AML-193 (cell line): ENCODE measurements at places on chromosomes 7 and 10.

DNA sequence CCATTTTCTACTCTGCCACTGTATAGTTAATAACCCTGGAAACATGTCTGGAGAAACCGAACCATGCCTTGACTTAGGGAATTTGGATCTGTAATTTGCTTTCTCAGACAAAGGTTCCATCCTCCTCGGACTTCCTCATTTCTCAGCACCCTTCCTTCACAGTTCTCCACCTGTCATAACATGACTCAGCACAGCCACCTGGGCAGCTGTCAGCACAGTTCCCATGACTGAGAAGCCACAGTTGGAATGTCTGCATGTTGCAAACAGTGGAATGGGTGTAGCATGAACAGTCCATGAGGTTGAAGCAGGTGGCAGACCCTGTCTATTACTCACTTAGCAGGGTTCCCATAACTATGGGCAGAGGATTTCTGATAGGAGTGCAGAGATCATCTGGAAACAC is 634 bp upstream of the OR9A4 start:
- DNase-seq = no peak

DNA sequence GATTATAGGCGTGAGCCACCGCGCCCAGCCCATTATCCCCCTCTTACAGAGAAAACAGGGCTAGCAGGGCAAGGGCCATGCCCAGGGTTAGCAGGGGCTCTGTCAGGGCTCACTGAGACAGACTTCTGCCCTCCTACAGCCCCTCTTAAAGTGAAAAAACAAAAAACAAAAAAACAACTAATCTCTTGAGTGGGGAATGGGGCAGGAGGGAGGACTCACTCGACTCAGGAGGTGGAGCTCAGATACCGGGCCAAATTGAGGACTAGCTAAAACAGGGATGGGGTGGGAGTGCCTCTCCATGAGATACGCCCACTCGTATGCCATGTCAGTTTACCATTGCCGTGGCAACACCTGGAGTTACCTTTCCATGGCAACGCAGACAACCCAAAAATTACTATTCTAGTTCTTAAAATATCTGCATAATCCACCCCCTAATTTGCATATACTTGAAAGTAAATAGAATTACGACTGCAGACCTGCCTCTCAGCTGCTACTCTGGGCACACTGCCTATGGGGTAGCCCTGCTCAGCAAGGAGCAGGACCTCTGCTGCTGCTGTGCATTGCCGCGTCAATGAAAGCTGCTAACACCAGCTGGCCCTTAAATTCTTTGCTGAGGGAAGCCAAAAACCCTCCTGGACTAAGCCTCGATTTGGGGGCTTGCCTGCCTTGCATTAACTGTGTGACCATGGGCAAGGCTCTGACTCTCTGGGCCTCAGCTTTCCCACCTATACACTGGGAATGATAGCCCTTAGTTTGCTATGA is 13.4 kb downstream of the SSC4D start:
- DNase-seq = no peak

DNA sequence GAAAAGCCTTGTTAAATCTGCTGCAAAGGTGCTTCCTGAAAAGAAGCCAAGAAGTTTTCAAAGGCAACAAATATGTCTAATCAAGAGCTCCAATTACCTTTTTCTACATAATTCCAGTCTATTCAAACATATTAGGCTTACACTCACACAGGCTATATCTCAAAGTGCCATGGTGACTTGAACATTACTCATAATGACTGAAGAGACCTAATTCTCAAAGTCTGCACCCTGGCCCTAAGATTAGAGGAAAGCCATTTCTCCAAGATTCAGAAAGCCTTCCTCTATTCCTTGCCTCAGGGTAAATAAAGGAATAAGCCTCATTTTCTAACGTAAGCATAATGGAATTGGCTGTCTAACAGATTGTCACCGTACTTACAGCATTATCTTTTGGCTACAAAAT is 78.3 kb upstream of the THSD7A start:
- DNase-seq = no peak

- no peak for DNase-seq
These were observed 80.8 kb downstream of the PPP1R17 start for GRCh38 chr7:31767686-31768358.

DNA sequence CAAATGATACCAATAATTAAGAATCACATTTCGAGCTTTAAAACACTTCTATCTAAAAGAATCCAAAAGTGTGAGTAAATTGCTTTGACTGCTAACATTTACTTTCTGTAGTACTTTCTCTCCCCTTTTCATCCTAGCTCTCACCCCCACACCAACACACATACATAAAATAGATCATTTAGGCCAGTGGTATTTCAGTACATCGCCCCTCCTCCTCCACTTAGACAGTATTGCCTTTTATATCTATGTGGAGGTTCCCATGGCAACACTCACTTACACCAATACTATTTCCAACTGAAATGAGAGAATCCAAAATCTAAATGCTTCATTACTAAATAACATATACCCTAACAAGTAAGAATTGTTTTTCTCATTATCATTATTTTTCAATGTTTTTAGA is 58.9 kb downstream of the HIBADH start:
- no peak for DNase-seq

DNA sequence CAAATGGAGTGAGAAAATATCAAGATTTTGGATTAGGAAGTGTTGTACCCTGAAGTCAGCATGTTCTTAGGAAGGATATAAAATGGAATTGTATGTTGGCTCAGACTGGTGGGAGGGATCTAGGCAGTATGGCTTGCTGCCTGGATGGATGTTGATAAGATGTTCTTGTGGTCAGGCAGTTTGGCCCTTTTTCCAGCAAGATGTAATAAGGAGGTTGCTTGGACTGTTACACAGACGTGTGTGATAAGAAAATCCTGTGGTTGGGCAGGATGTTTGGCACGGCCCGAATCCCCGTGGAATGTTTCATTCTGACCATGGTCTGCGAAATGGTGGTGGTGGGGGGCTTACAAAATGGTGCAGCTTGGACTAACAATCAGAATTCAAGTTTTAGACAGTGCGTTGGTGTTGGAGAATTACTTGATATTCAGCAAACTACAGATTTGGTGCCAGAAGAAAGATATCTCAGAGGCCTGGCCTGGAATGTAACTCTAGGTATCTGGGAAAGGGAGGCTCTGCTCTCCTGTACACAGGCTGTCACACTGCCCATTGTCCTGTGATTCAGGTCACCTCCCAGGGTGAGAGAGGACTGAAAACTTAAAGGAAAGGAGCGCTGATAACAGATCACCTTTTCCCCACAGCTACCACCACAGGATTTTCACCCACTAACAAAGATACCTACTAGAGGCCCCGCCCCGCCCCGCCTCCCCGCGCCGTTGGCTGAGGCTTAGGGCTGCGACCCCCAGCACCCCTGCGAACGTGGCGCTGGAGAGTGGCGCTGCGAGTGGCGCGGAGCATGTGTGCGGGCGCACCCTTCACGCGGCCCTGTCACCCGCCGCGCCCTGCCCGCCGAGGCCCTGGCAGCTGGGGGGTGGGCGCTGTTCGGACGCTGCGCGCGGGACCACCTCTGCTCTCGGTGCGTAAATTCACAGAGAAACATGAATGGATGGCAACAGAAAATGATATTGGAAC is 19.3 kb upstream of the ZNF680 start:
- no peak for DNase-seq

GRCh38 chr7:3356173-3356572 is 55.1 kb downstream of the SDK1 start:
- DNase-seq = no peak

GRCh38 chr10:44752451-44753441 is 158.4 kb upstream of the TMEM72 start:
- no peak for DNase-seq

DNA sequence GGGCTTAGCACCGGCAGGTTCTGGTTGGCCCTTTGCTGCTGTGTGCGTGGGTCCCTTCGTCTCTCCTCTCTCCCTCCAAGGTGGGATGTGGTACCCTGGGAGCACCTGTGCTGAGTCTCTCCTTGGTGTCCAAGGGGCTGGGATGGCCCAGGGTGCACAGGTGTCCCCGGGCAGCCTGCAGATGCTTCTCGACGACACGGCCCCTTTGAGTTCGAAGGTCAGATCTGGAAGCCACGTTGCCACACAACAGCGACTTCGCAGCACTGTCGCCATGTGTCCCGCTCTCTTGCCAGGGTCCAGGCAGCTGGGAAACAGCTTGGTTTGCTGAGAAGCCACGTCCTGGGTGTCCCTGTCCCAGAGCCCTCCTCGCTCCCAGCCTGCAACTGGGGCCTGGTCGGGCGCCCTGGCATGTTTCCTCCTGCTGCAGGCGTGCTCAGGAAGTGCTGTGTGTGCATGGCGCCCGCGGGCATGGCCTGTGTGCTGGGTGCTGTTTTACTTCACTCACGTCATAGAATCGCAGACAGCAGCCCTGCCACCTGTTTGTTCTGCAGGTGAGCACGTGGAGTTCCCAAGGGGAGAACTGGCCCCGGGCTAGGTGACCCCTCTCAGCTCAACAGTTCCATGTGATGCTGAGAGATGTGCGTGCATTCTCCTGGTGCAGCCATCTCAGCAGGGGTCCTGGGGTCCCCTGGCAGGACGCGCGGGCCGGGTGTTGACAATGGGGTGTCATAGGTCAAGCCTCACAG is 70.9 kb downstream of the DNAJB6 start:
- DNase-seq = no peak

- DNase-seq = no peak
These were observed 128.6 kb upstream of the AOAH start for GRCh38 chr7:36852931-36853330.

DNA sequence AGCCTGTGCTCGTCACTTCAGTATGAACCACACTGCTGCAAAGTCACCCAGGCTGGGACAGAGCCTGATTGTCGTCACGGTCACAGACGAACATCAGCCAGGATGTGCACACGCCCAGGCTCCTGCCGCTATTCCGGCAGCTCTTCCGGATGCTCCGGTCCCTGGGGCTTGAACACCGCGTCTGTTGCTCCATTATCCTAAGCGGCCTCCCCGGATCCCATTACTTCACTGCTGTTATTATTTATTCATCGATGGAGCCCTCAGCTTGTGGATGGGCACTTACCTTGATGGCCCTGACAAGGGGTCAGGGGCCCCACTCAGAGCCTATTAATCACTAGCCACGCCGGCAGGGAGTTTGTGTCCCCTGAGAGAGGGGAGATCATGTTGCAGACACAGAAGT is 120.8 kb upstream of the PCBD1 start:
- DNase-seq = no peak
